Kidney epithelial cell (primary cell): ENCODE measurements at places on chromosomes 13 and 19.

DNA sequence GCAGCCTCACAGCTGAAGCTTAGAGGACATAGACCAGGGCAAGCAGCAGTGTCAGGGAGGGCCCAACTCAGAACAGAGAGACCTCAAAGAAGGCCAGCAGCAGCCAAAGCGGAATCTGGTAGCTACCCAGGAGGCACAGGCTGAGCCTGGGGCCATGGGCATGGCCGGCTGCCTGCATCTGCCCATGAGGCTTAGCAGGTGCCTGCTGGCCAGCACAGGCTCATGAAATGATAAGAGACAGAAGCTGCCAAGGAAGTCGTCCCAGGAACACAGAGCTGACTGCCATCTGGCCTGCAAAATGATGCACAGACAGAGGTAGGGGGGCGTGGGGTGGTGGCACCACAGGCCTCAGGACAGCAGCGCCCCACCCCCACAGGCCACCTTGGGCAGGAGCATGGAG lies 29.2 kb downstream of the TUBA3C start:
- DNase-seq = no peak

DNA sequence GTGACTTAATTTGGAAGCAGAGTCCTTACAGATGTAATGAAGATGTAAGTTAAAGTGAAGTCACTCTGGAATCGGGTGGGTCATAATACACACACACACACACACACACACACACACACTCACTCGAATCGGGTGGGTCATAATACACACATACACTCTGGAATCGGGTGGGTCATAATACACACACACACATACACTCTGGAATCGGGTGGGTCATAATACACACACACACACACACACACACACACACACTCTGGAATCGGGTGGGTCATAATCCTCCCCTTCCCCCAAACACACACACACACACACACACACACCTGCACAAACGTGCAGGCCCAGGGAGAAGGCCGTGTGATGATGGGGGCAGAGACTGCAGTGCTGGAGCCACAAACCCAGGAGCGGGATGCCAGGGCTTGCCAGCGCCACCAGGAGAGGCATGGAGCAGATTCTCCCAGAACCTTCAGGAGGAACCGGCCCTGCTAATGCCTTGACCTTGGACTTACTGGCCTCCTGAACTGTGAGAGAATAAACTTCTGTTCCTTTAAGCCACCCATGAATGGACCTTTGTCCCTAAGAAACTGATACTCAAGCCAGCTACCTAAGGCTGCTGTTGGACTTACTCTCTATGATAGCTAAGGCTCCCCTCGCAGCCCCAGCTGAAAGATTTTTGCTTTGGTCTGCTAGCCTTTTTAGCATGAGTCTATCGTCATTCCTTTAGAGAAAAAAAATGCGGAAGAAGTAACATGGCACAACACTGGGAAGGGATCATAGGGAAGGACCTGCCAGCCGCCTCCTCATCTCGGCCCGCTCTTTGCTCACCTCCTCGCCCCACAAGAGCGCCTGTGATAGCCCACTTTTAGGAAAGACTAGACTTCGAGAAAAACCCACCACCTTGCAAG lies 136.2 kb upstream of the RNF113B start:
- no peak for DNase-seq

GRCh38 chr13:93409001-93409400 lies 182.4 kb downstream of the GPC6 start:
- no peak for DNase-seq

GRCh38 chr13:52405369-52405766 lies 604 bp downstream of the THSD1 start:
- DNase-seq = no peak

DNA sequence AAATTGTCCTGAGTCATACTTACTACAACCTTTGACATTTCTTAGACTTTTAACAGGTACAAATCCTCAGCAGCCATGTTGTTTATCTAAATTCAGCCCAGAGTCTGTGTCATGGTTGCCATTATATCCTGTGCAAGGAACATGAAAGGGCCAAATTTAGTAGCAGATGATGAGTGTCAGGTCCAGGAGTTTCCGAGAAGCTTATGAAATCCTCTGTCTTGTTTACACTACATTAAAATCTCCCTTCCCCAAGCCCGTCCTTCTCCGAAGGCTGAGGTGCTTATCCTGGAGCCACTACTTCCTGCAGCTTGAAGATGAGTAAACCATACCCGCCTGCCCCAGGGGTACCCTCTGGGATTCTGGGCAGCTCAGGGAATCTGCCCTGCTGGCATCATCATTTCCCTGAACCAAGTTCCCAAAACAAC lies 102.6 kb upstream of the SERP2 start:
- DNase-seq = no peak

DNA sequence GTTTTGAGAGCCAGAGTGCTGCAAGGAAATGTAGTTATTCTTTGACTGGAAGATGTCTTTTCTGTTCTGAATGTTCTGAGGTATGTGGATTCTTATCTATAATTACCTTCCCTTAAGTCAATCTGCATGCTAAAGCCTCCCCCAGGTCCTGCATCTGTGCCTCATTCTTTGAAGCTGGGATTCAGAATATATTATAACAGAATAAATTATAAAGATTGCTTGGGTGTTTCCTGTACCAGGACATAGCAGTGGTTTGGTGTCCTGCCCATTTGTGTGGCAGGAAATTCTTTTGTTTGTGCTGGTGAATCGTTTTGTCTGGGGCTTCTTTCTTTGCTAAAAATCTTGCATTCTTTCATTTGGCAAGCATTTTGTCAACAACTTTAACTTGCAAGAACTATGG lies 60.2 kb downstream of the ITGBL1 start:
- DNase-seq = no peak

GRCh38 chr13:21805733-21806132 lies 134.9 kb downstream of the FGF9 start:
- no peak for DNase-seq

- DNase-seq = no peak
Measured at GRCh38 chr13:50928659-50929462, 19.3 kb downstream of the RNASEH2B start.
